Inflammatory macrophage treated with lipopolysaccharide for 4 hours (primary cell): ENCODE measurements at places on chromosomes 11 and 22.

- no peak for DNase-seq
These were observed 143.6 kb upstream of the SYT13 start for GRCh38 chr11:45429719-45430118.

GRCh38 chr22:27274770-27275449 lies 526.6 kb downstream of the MN1 start:
- no peak for DNase-seq

DNA sequence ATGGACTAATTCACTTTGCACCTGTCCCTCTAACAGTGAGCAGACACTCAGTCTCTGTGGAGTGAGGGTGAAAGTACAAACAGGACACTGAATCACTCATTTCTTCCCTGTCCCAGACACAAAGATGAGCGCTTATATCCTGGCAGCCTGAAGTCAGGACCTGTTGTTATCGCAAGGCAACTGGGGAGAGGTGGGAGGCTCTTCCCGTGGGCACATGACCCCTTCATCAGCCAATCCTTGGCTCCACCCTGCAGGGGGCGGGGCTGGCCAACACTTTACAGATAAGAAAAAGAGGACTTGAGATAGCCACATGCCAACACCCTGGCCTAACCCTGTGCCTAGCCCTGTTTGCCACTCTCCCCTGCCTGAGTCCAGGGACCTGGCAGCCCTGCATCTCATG lies 29.5 kb upstream of the TESMIN start:
- peak; percentile 3 for DNase-seq

DNA sequence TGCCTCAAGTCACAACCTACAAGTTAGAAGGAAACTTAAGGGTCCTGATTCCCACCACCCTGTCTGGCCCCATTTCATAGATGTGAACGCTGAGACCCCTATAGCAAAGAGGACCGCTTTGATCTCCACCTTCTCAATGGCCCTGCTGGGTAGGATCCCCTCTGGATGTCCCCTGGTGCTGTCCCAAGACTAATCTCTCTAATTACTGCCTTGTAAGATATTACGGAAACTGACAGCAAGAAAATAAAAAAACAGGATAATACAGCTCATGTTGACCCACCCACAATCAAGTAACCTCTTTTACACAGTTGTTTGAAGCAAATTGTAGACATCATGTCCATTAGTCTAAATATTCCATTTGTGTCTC lies 20.9 kb downstream of the IGLL5 start:
- no peak for DNase-seq

- DNase-seq, result no peak
These were observed 23.3 kb downstream of the GLB1L2 start for GRCh38 chr11:134355136-134355535.

DNA sequence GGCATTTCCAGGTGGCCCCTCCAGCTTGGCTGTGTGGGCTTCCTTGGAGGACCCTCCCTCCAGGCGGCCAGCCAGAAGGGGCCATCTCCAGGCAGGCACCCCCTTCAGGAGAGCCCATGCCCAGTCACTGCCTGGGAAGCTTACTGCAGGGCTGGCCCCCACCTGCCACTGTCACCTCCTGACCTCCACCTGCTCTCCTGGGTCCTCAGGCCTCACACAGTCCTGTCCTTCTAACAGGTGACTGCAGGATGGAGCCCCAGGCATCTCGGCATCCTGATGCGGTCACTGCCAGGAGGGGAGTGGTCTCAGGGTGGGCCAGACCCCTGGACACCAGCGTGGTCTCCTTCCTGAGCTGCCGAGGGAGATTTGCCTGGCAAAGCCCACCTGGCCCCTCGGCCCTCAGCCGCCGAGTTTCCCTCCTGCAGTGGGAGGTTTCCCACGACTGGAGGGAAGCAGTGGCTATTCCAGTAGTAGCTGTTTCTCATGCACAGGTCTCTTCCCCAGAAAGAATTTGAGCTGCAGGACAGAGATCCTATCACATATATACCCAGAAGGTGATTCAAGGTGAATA lies 13.0 kb downstream of the TBX1 start:
- no peak for DNase-seq

DNA sequence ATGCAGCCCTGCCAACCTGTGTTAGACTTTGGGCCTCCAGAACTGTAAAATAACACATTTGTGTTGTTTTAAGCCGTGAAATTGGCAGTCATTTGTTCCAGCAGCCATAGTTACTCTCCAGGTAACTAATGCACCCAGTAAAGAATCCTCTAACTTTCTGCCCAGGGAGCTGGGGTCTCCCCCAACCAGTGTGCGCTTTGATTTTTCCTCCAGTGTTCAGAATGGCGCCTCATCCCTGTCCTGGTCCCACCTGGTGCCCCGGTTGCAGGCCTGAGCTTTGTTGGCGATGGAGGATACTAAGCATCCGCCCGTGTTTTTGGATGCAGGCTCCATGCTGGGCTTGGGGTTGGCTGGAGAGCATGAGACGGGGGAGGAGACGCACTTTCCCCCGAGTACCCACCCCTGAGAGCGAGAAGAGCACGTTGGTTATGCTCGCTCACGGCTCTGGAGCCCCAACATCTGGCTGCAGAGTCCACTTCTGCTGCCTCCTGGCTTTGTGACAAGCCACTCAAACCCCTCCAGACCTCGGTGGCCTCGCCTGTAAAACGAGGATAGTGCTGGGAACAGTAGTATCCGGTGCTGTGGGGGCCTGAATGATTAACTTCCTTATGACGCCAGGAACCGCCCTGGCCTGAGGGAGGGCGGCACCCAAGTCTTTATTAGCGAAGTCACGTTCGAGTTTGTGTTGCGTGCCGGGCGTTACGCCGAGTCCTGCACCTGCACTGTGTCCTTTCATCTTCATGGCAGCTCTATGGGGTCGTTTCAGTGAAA lies 25.8 kb downstream of the MRGPRD start:
- DNase-seq, result peak; percentile 58

- DNase-seq, result no peak
These were observed 46.1 kb downstream of the SCN3B start for GRCh38 chr11:123608371-123608770.

DNA sequence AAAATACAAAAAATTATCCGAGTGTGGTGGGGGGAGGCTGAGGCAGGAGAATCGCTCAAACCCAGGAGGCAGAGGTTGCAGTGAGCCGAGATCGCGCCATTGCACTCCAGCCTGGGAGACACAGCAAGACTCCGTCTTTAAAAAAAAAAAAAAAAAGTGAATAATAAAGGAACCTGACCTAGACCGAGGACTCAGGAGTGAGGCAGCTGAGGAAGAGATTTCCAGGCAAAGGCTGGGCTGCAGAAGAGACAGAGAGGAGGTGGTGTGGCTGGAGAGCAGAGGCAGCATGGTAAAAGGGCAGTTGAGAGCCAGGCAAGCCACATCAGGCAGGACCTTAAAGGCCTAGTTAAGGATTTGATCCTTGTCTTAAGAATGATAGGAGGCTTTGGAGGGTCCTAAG lies 28.4 kb upstream of the SMCO4 start:
- DNase-seq, result no peak

- no peak for DNase-seq
These were observed 324.3 kb downstream of the TBC1D22A start for GRCh38 chr22:47086596-47087248.

DNA sequence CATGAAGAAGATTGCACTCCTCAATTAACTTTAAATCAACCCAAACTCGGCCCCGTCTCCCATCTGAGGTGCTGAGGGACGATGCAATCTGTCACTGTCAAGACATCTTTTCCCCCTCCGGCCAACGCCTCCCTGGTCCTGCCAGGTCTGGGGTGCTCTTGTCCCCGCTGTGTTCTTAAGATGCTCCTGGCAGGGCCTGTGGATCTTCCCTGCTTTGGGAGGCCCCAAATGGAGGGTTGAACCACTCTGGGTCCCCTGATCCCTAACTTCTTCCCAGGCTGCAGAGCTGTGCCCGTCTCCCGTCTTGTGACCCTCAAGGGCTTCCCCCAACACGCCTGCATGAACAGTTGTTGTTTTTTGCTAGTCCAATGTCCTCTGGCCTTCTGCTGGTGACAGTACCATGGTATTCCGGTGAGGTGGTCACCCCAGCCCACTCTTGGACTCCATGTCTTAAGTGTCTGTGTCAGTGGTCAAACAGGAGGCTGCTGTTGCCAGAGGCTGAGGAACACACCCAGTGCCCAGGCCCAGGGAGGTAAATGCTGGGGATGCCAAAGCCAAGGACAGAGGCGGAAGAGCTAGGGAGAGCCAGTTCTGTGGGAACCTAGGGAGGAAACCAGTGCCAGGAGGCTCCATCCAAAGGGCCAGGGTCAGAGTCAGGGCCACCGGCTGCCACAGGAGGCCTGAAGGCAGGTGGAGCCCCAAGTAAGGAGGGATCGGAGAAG lies 70.6 kb upstream of the SHANK2 start:
- no peak for DNase-seq

DNA sequence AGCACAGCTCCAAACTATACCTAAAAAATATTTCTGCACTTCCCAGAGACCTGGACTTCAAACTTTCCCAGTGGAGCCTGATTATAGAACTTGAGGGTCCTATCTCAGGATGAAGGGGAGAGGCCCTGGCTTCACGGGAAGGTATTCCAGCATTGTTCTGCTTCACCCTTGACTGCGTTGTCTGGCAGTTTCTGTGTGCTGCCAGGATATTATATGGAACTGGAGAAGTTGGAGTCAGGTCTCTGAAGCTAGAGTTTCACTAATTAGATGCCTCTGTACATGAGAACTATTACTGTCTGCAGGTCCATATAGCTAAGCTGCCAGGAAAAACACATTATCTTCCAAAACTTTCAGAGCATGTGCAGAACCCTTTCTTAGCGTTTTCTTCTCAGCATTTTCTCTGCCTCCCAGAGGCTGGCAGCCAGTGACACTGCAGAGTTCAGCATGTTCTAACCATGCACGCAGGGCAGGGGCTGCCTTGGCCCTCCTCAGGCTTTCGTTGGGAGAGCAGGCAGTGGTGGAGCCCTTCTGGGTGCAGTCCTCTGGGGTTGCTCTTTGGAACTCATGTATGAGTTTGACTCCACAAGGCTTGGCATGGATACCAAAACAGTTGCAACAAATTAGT lies 99.3 kb downstream of the CWC15 start:
- DNase-seq, result no peak

DNA sequence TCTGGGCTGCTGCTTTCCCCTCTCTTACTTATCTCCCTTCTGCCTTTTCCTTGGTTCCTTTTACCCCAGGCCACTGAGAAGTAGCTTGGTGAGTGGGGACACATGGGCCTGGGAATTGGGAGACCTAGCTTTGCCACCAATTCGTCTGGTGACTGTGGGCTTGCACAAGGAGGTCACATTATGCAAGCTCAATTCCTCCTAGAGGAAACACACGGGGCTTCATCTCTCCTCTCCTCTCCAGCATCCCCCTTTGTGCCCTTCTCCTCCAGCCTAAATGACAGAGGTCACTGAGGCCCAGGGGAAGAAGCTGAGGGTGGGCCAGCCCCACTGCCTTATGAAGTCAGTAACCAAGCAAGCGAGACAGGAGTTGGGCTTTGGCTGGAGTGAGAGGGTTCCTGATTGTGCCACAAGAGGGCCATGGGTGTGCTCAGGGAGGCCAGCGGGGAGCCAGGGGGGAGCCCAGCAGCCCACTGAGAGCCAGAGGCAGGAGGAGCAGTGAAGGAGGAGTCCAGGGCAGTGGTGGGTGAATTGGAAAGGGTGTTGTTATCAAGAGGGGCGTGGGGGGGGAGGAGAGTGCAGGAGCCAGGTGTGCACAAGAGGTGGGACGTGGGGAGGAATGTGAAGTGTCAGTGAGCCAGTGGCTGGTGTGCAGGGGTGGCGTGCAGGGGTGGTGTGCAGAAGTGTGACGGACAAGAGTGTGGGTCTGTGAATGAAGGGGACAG lies 2.0 kb downstream of the CLCF1 start:
- peak; percentile 73 for DNase-seq

DNA sequence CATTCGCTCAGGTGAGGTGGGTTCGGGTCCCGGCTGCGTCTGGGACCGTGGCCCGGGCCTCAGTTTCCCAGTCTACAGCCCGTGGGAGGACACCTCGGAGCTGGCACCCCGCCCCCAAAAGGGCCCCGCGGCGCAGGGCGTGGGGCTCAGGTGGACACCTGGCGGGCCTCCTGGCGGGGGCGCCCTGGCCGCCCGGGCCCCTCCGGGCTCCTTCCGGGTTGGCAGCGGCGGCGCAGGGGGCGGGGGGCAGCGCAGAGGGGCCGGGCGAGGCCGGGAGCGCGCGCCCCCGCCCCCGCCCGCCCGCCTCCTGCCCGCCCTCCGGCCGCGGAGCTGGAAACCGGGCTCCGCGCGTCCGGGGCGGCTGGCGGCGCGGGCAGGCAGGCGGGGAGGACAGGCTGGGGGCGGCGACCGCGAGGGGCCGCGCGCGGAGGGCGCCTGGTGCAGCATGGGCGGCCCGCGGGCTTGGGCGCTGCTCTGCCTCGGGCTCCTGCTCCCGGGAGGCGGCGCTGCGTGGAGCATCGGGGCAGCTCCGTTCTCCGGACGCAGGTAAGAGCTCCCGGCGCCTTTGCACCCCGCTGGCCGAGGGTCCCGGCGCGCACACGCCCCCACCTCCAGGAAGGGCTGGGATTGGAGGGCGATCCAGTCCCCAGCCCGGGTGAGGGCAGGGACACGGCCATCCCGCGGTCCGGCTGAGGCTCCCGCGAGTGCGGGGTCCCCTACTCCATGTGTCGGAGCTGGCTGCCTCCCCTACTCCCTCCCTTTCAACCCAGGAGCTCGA lies at the start of gene EMID1:
TSS of gene EMID1 (plus strand) at position 303 of the 778 bp plus-strand sequence. CDS start at position 446, 143 bp downstream.
- DNase-seq, result peak; percentile 5

DNA sequence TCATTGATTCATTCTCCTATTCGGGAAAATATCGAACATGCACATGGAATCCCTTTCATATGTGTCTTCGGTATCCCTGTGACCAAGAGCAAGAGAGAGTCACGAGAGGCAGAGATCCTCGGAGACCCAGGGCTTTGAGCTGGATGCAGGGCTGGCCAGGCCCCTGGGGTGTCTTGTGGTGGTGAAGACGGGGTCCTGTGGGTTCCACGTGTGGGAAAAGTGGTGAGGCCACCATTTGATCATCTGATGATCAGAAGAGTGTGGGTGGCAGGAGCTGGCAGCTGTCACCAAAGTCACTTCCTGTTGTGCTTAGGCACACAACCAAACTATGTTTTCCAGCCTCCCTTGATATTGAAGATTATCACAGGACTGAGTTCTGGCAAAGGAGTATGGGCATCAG lies 94.0 kb downstream of the BRD1 start:
- DNase-seq, result no peak

- no peak for DNase-seq
These were observed 123.3 kb upstream of the RASSF10 start for GRCh38 chr11:12885717-12886239.

GRCh38 chr11:99739464-99740089 lies 718.8 kb downstream of the CNTN5 start:
- peak; percentile 5 for DNase-seq

DNA sequence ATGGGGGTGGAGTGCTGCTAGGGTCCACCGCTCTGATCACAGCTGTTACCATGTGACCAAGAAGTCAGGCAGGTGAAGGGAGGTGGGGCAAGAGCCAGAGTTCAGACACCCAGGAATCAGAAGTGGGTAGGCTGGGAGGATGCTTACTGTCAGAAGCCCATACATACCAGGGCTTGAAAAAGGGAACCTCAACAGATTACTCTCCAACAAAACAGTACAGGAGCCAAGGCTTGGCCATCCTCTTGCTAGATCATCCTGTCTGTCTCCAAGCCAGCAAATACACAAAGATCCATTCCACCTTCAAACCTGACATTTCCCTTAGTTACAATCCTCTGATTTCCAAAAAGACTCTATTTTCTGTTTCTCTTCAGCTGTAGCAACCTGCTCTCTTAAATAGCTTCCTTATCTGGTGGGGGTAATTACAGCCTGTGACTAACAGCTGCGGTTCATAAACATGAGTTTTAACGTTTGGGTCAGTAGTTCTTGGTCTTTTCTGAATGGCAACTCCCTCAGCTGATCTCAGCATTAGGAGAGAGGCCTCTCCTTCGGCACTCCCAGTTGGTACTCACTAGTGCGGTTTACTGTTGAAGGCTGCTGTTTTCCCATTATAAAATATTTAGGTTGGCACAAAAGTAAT lies 31.1 kb upstream of the WT1 start:
- DNase-seq, result no peak

- DNase-seq, result no peak
These were observed 20.7 kb downstream of the DIXDC1 start for GRCh38 chr11:111957663-111958444.
